ENCODE measurements at places on chromosomes 4 and X. TPM values are rescaled to one million over a fixed set of nuclear protein-coding genes. Genes with fewer than 3 reads are reported as not detected.

DNA sequence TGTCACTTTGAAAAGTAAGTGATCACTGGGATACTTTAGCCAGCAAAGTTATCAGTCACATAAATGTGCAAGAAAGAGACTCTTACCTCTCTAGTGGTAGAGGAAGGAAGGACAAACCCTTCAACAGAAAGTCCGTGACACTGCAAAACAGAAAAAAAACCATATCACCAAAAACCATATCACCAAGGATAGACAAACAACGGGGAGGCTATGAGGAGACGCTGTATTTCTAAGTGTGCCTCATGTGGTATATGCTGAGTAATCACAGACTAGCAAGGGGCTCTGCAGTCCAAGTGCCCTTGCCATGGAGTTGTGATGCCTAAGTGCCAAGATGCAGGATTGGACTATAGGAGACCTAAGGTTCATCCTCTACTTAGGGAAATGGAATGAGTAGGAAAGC, 11.5 kb upstream of the HDAC8 start:
- DNase-seq: no peak

GRCh38 chr4:159542296-159542695, 439.4 kb downstream of the RAPGEF2 start:
- no peak for DNase-seq

DNA sequence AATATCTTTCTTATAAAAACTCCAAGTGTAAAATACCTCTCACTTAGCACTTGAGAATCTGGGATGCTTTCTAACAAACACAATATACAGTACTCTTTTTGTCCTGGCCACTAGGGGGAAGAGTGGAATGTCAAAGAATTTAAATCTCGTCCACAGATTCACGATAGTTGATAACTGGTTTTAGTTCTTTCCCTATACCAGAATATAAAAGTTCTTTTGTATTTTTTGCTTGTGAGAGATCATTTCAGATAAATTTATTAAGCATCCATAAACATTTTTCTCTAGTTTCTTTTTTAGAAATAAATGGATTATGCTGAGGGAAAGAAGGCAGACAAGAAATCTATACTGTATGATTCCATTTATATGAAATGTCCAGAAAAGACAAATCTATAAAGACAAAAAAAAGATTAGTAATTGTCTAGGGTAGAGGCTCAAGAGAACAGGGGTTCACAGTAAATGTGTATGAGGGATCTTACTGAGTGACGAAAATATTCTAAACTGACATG, 50.4 kb downstream of the MGARP start:
- DNase-seq: no peak

GPC3 gene
- total RNA-seq: 1.3 TPM

TSC22D3 gene
- total RNA-seq: 23.3 TPM

EMCN gene
- total RNA-seq: not detected

CRMP1 gene
- not detected for total RNA-seq

All from activated CD4-positive, alpha-beta T cell treated with anti-CD3 and anti-CD28 coated beads for 36 hours (primary cell).